Endothelial cell (in vitro differentiated cells): ENCODE measurements at places on chromosomes 13 and 19.

DNA sequence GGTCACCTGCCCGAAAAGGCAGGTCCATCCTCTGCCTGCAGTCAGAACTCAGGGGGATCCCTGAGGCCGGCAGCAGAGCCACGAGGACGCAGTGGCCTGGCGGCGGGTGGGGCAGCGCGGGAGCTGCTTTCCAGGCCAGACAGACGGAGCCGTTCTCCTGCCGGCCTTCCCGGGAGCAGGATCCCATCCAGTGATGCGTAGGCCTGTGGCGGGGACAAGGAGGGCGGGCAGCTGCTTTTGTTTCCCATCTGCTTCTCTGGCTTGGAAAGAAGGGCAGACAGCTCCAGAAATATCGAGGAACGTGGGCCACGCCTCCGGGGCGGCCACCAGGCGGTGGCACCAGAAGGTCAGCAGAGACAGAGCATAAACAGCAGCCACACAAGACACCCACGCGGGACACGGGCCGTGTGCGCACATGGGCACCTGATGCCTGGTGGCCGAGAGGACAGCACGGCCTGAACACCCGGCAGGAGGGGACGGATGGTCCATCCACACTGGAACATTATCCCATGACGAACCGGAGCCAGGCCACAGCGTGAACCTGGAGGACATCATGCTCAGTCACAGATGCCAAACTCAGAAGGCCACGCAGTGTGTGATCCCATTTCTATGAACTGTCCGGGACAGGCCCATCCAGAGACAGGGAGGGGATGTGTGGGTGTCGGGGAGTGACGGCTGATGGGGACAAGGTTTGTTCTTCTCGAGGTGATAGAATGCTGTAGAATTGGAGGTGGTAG, 13.9 kb upstream of the MKNK2 start:
- no peak for DNase-seq

DNA sequence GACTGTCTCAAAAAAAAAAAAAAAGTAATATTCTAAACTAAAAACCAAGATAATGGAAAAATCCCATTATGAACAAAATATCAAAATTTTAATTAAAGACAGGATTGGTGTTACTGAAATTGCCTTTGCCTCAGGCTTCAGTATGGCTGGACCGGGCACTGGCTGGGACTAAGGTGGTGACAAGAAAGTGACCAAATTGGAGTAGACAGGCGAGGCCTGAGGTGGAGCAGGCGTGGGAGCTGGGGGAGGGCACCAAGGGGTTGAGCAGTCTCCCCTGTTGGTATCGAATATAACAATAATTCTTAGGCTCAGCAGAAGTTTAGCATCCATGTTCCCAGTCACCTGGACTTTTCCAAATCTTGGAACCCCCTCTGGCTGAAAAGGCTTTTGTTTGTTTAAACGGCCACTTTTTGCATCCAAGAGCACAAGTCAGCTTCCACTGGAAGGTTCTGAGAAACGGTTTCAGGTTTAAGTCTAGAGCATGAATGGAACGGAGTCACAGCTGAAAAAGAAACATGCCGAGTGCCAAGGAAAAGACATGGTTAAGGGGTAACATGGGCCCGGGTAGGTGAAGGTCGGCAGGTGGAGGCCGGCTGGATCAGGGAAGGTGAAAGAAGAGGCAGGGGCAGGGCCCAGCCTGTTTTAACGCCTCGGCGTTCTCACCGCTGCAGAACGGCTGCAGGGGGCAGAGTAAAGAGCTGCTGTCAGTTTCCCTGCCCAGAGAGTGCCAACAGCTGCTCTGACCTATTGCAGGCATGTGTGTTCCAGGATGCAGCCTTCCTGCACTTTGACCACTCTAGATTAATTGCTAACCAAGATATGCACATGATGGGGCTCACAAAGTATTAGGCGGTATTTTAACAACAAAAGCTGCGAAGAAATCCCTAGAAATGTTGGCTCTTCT, 104.4 kb downstream of the TM9SF2 start:
- DNase-seq = peak; percentile 46

DNA sequence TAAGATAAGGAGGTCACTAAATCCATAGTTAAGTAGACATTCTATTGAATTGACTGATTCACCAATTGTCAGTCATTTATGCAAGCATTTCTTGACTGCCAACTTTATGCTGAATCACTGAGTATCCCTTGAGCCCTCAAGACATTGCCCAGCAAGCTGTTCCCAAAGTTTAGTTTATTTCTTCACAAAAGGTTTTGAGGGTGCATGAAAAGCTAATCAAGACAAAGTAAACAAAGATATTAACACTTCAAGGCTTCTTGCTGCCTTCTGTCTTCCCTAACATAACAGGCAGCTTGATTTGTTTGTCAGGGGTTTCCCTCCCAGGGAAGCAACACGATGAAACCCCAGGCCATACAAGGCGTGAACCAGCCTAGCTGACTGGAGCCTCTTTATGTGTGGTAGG, 374.4 kb downstream of the SPRY2 start:
- no peak for DNase-seq

- no peak for DNase-seq
Observed at GRCh38 chr13:27355894-27356293, 68.5 kb upstream of the GTF3A start.

- no peak for DNase-seq
Observed at GRCh38 chr13:19685437-19685836, 52.0 kb downstream of the MPHOSPH8 start.

DNA sequence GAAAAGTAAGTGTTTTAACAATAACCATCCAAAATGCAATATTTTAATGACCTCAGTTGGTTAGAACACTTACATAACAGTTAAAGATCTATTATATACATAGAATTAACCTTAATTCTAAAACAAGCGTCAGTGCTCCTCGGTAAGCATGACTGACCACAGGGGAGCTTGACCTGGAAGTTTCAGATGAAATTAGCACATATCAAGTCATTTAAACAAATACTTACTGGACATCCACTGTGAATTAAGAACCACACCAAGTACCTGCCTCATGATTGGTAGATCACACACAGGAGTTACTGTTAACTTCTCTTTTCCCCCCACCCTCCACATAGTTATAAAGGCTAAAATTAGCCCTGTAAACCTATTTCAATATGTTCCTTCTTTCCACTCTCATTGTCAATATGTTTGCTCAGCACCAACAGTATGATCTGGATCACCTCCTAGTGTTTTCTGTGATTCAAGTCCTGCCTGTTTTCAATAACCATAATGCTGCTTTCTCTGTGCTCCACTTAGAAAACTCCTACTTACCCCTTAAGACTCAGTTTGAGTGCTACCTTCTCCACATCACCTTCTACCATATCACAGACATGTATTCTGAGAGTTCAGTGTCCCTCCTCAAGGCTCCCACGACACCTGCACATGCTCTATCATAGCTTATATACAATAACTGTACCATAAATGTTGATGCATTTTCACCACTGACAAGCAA, 209.0 kb downstream of the VWA8 start:
- DNase-seq = no peak

DNA sequence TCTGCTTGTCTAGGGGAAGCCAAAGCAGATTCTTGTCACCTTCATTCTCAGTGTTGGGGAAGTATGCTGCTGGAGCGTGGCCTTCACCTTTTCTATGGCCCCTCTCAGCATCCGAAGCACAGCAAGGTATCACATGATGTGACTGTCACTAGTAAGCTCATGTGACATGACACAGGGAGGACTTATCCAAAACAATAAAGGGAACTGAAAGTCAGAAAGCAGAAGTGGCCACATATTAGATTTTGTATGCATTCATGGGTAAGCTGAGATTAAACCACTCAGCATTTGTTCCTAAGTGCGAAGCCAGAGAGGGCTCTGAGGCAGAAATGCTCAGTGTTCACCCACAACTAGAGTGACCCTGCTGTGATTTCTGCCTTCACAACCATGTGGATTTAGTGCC, 72.8 kb upstream of the PCDH8 start:
- no peak for DNase-seq

- no peak for DNase-seq
Observed at GRCh38 chr19:18197941-18198340, 4.9 kb downstream of the MPV17L2 start.

DNA sequence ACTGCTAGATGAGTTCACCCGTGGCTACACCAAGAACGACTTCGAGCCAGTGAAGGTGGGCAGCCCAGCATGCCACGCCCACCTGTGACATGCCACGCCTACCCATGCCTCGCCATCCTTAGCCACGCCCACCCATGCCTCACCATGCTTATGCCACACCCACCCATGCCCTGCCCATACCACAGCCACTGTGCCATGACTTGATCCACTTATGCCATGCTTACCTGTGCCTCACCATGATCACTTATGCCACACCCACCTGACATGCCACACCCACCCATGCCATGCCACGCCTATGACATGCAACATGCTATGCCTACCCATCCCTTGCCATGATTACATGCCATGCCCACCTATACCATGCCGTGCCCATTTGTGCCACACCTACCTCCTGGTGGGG, 12.9 kb upstream of the USE1 start:
- no peak for DNase-seq

- no peak for DNase-seq
Observed at GRCh38 chr19:12821761-12822160, 12.6 kb downstream of the RTBDN start.

- DNase-seq = no peak
Observed at GRCh38 chr13:23289917-23290357, 109.2 kb downstream of the SGCG start.

DNA sequence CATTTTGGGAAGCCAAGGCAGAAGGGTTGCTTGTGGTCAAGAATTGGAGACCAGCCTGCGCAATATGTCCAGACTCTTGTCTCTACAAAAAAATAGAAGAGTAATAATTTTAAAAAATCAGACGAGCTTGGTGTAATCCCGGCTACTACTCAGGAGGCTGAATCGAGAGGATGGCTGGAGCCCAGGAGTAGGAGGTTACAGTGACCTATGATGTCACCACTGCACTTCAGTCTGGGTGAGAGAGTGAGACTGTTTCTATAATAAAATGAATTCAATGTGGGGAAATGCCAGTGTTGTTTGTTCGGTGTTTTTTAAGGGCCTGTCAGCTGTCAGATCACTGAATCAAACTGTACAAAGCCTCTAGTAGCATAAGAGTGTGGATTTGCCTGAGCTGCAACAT, 1.2 kb upstream of the FBXL3 start:
- no peak for DNase-seq

GRCh38 chr13:20142023-20142926, 18.6 kb downstream of the GJA3 start:
- no peak for DNase-seq

DNA sequence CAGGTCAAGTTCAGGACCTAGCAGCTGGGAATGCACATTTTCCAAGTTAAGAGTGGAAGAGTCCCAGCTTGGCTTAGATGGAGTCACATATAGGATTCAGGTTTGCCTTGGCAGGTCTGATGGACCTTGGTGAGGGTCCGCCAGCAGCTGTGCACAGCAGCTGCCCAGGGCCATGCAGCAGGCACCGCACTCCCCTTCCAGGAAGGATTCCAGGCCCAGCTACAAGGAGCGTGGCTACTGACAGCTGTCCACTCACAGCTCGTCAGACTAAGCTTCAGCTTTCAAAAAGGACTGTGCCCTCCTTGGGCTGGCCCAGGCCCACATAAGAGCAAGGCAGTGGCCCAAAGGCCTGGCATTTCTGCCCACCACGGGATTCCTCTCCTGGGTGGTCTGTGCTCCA, 68.4 kb downstream of the ALOX5AP start:
- DNase-seq = no peak
